Natural killer cell (primary cell): ENCODE measurements at places on chromosomes 1 and 21. TPM values are rescaled to one million over a fixed set of nuclear protein-coding genes. Genes with fewer than 3 reads are reported as not detected.

LEFTY2 gene
- not detected for total RNA-seq

- peak; percentile 12 for DNase-seq
- H3K27me3 ChIP-seq, result no peaks in the 10 kb centered on the region
- H3K4me1 ChIP-seq, result no peaks in the 10 kb centered on the region
- no peaks in the 10 kb centered on the region for H3K36me3 ChIP-seq
Observed at GRCh38 chr21:24514081-24514733, 1093.1 kb downstream of the MRPL39 start.

DNA sequence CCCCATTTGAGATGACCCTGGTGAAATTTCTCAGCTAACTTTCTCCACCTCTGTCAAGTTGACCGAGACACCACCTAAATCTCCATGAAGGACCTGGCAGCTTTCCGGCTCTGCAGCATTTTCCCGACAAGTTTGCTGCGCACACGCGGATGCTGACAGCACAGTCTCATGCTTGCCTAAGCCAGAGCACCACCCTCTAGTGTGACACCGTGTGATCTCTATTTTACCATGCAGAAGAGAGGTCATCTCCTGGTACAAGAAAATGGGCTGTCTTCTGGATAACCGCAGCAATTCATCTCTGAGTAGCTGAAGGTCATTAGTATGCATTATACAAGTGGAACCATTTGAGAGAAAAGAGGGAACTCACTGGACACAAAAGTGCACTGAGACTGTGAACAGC is 38.9 kb upstream of the H6PD start:
- no peaks in the 10 kb centered on the region for H3K36me3 ChIP-seq
- no peak overlapping the region for H3K4me3 ChIP-seq
- no peak for DNase-seq
- H3K4me1 ChIP-seq, result peaks cover 6% of the 10 kb centered on the region

PCSK9 gene
- total RNA-seq, result not detected

DNA sequence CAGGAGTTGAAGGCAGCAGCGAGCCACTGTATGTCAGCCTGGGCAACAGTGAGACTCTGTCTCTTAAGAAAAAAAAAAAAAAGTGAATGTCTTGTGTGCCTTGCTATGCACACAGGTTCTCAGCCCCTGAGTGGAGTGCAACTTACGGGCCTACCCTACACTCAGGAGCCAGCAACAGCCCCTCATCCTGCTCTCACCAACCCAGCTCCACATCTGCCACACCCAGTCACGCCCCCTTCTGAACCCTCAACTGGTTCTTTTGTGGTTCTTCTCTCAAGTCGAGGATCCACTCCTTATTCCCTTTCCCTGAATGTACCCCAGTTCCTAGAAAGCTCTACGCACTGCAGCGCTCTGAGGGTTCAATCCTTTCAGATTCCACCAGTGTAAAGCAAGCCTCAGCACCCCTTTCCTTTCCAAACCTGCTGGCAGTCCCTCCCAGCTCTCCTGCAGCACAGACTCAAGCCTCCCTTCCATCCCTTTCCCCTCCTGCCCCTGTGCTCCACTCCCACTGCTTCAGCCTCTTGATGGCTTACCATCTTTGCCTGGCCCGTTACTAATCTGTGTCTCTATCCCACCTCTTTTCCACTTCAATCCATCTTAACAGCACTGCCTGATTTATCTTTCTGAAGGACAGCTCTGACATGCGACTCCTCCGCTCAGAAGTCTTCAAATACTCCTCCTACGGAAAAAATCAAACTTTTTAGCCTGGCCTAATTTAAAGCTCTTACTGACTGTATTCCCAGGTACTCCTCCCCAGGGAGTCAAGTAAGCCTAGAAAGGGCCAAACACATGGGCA is 38.1 kb downstream of the GNB1 start:
- no peaks in the 10 kb centered on the region for H3K36me3 ChIP-seq
- H3K27me3 ChIP-seq, result no peaks in the 10 kb centered on the region
- H3K4me1 ChIP-seq, result peaks cover 32% of the 10 kb centered on the region
- H3K4me3 ChIP-seq, result no peak overlapping the region
- DNase-seq, result no peak
